Panc1 (cell line): ENCODE measurements at places on chromosomes 16 and 17. TPM values are rescaled to one million over a fixed set of nuclear protein-coding genes. Genes with fewer than 3 reads are reported as not detected.

The PIGS gene
- 78.8 TPM for total RNA-seq

The AFMID gene
- total RNA-seq, result 59.3 TPM

The OTOP2 gene
- total RNA-seq, result not detected

DNA sequence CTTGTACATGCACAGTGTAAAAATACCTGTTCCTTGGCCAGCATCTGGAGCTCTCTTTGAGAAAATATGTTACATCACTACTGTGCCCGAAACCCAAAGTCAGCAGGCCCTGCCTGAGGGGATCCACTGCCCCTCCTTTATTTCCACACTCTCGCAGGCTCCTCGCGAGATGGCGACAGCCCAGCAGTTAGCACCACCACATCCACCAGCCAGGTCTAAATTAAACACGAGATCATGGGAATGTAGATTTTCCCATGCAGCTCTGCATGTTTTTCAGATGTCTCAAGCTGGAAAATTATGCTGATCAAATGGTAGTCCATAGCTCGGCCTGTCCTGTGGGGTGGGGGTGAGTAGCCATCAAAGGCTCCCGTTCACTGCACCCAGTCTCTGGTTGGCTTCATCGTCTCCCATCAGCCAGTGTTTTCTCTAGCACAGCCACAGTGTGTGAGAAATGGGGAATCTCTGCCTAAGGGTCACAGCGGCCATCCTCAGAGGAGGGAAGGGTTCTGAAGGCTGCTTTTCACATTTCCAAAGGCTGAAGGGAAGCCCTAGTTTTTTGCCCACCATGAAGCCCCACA lies 34.7 kb downstream of the EPN2 start:
- H3K4me3 ChIP-seq, result no peak overlapping the region
- no peak overlapping the region for H3K27ac ChIP-seq
- no peaks in the 10 kb centered on the region for H3K36me3 ChIP-seq
- no peaks in the 10 kb centered on the region for H3K27me3 ChIP-seq
- H3K4me1 ChIP-seq, result no peaks in the 10 kb centered on the region; the same call in 1 of the 2 replicates

- H3K27me3 ChIP-seq, result no peaks in the 10 kb centered on the region
- peaks cover 35% of the 10 kb centered on the region for H3K36me3 ChIP-seq
- no peak overlapping the region for H3K4me3 ChIP-seq
- H3K4me1 ChIP-seq, result 0 out of 2 replicates have a peak, but pooled peaks cover 2% of the 10 kb centered on the region
- H3K27ac ChIP-seq, result no peak overlapping the region
- DNase-seq, result no peak
Measured at GRCh38 chr16:16048904-16049582, 99.6 kb downstream of the ABCC1 start.

GRCh38 chr17:32099686-32100085 lies 42.6 kb upstream of the RHOT1 start:
- no peak for DNase-seq
- H3K36me3 ChIP-seq, result no peaks in the 10 kb centered on the region
- H3K27me3 ChIP-seq, result no peaks in the 10 kb centered on the region
- H3K27ac ChIP-seq, result no peak overlapping the region

DNA sequence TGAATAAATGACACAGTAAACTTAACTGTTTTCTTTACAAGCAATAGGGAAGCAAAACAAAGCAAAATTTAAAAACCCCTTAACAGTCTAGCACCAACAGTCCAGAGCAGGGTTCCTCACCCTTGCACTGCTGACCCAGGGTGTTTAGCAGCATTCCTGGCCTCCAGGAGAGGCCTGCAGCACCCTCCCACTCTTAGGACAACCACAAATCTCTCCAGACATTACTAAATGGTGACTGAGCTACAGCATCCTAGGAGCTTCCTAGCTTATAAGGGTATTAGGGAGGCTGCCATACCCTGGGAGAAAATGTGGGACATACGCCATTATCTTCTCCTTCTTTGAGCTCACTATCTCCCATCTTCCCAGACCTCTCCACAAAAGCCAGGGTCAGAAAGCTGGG lies 15.9 kb downstream of the POLG2 start:
- no peak overlapping the region for H3K4me3 ChIP-seq
- no peaks in the 10 kb centered on the region for H3K27me3 ChIP-seq
- H3K36me3 ChIP-seq, result peaks cover 16% of the 10 kb centered on the region; the same call in 1 of the 2 replicates
- H3K4me1 ChIP-seq, result no peaks in the 10 kb centered on the region

GRCh38 chr16:78895681-78896080 lies 704.9 kb downstream of the MAF start:
- H3K4me3 ChIP-seq, result no peak overlapping the region
- no peaks in the 10 kb centered on the region for H3K27me3 ChIP-seq
- DNase-seq, result no peak
- H3K4me1 ChIP-seq, result no peaks in the 10 kb centered on the region
- no peak overlapping the region for H3K27ac ChIP-seq
- no peaks in the 10 kb centered on the region for H3K36me3 ChIP-seq

GRCh38 chr17:43169561-43170139 lies 1.4 kb upstream of the NBR1 start:
- peaks cover 6% of the 10 kb centered on the region; the same call in 1 of the 2 replicates for H3K4me1 ChIP-seq
- no peak for DNase-seq
- peak overlapping the region; percentile 92 for H3K4me3 ChIP-seq
- no peaks in the 10 kb centered on the region; the same call in 1 of the 2 replicates for H3K36me3 ChIP-seq
- no peaks in the 10 kb centered on the region for H3K27me3 ChIP-seq

- H3K4me1 ChIP-seq, result peaks cover 3% of the 10 kb centered on the region
- H3K27ac ChIP-seq, result no peak overlapping the region
- H3K4me3 ChIP-seq, result no peak overlapping the region
- DNase-seq, result no peak
- no peaks in the 10 kb centered on the region for H3K36me3 ChIP-seq
Measured at GRCh38 chr16:11562411-11562810, 24.3 kb downstream of the LITAF start.

DNA sequence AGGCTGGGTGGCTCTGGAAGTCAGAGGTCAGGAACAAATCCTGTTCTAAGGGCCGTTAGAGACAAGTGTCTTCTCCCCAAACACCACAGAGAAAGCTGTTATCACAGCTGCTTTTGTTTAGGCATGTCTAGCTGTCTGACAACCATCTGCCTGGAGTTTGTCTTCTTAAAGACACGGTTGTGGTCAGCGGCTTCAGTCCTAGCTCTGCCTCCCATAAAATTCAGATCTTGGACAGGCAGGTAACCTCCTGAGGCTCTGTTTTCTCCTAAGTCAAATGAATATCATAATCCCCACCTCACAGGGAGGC lies 2.3 kb upstream of the ITGA3 start:
- no peak for DNase-seq
- H3K27me3 ChIP-seq, result no peaks in the 10 kb centered on the region
- peak overlapping the region; percentile 99 for H3K27ac ChIP-seq
- no peak overlapping the region for H3K4me3 ChIP-seq
- H3K36me3 ChIP-seq, result peaks cover 8% of the 10 kb centered on the region; the same call in 1 of the 2 replicates
- H3K4me1 ChIP-seq, result peaks cover 69% of the 10 kb centered on the region

GRCh38 chr17:49557312-49558024 lies 18.2 kb upstream of the NXPH3 start:
- no peaks in the 10 kb centered on the region for H3K27me3 ChIP-seq
- H3K27ac ChIP-seq, result no peak overlapping the region
- no peak for DNase-seq
- peaks cover 4% of the 10 kb centered on the region; the same call in 1 of the 2 replicates for H3K4me1 ChIP-seq
- H3K4me3 ChIP-seq, result no peak overlapping the region

GRCh38 chr17:30209930-30210329 lies 25.6 kb downstream of the SLC6A4 start:
- H3K36me3 ChIP-seq, result no peaks in the 10 kb centered on the region
- H3K4me1 ChIP-seq, result no peaks in the 10 kb centered on the region
- no peak for DNase-seq
- H3K27ac ChIP-seq, result no peak overlapping the region

DNA sequence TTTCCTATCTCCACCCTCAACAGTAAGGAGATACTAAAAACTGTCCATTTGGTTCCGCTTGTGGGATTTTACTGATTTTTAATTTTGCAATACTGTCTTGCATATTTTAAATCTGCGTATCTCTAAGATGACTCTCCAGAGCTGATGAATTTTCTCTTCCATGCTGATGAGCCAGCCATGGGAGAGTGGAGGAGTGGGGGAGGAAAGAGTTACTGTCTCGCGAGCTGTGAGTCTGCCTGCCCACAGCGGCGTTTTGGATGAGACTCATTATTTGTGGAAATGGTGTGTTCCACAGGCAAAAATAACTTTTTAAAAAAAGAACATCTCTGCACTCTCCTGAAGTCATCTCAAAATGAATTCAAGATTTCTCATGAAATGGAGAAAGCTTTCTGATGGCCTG lies 34.6 kb upstream of the MYOCD start:
- H3K36me3 ChIP-seq, result no peaks in the 10 kb centered on the region
- H3K4me3 ChIP-seq, result no peak overlapping the region
- no peak for DNase-seq
- H3K4me1 ChIP-seq, result no peaks in the 10 kb centered on the region
- no peak overlapping the region for H3K27ac ChIP-seq

DNA sequence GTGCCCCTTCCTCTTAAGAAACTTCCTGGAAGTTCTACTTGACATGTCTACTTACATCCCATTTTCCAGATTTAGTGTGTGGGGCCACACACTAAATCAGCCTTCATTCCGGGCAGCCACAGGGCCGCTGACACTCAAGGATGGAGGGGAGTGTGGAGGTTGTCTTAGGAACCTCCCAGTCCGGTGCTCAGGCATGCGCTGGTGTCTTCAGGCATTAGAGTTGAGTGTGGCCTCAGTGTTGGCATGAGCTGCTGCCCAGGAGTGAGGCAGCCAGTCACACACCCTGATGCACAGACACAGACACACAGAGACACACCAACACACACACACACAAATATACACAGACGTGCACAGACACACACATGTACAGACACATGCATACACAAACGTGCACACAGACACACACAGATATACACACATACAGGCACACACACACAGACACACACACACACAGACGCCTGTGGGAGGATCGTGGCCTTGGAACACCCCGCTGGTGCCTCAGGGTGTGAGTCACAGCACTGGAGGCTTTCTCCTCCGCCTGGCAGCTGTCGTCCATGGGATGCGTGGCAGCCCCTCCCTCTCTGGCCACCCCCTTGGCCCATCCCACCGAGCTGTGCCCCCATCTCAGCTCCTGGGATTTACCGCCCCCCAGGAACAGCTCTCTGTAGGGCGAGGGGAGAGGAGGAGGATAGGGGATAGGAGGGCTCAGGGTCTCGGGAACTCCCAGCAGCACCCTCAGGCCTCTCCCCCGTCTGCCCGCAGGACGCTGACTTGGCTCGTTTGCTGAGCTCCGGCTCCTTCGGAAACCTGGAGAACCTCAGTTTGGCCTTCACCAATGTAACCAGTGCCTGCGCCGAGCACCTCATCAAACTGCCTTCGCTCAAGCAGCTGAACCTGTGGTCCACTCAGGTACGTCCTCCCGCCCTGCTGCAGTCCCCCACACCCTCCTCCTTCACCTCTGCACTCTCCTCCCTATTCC lies 75.6 kb upstream of the PLCG2 start:
- peaks cover 4% of the 10 kb centered on the region for H3K4me1 ChIP-seq
- H3K4me3 ChIP-seq, result no peak overlapping the region
- H3K36me3 ChIP-seq, result 0 out of 2 replicates have a peak, but pooled peaks cover 2% of the 10 kb centered on the region

- no peaks in the 10 kb centered on the region; the same call in 1 of the 2 replicates for H3K27me3 ChIP-seq
- DNase-seq, result no peak
- H3K27ac ChIP-seq, result no peak within 1 kb of the TSS
- H3K4me1 ChIP-seq, result no peaks in the 10 kb centered on the region
- no peaks in the 10 kb centered on the region for H3K36me3 ChIP-seq
Measured at GRCh38 chr16:56589141-56590039, at the start of gene MT3. MT3 (plus strand) TSS chr16:56589528; CDS start chr16:56589591, 63 bp downstream.

DNA sequence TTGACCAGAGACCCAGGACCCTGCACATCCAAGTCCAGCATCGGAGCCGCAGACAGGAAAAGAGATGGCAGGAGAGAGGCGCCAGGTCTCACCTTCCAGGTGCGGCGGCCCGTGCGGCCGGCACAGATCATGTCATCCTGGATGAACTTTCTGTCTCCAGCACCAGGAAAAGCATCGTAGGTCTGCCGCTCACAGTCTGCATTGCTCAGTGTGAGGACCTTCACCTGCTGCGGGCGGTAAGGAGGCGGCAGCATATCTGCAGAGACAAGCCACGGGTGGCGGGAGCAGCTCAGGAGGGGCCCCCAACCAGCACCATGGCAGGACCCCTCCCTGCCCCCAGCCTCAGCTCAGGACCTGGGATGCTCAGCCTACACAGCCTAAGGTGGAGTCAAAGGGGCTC lies 17.9 kb downstream of the TPSD1 start:
- H3K27me3 ChIP-seq, result no peaks in the 10 kb centered on the region
- H3K4me3 ChIP-seq, result no peak overlapping the region
- H3K36me3 ChIP-seq, result no peaks in the 10 kb centered on the region
- DNase-seq, result no peak
- H3K4me1 ChIP-seq, result peaks cover 7% of the 10 kb centered on the region

DNA sequence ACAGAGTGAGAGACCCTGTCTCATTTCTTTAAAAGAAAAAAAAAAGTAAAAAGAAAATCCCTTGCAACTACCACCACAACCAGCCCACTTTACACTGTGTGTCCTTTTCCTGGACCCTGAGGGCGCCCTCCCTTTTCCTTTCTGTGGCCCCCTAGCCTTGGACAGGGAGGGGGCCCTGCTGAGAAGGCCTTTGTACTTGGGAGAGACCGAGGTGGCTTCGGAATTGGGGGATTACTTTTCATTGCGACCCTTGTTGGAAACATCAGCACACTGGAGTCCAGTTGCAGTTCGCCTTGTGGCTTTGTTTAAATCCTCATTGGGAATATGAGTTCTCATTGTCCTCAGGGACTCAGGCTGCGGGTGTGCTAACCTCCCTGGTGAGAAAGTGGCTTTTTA lies 9.4 kb upstream of the DNASE1 start:
- H3K27me3 ChIP-seq, result no peaks in the 10 kb centered on the region
- no peak for DNase-seq
- peak overlapping the region; percentile 62 for H3K27ac ChIP-seq
- H3K36me3 ChIP-seq, result no peaks in the 10 kb centered on the region

DNA sequence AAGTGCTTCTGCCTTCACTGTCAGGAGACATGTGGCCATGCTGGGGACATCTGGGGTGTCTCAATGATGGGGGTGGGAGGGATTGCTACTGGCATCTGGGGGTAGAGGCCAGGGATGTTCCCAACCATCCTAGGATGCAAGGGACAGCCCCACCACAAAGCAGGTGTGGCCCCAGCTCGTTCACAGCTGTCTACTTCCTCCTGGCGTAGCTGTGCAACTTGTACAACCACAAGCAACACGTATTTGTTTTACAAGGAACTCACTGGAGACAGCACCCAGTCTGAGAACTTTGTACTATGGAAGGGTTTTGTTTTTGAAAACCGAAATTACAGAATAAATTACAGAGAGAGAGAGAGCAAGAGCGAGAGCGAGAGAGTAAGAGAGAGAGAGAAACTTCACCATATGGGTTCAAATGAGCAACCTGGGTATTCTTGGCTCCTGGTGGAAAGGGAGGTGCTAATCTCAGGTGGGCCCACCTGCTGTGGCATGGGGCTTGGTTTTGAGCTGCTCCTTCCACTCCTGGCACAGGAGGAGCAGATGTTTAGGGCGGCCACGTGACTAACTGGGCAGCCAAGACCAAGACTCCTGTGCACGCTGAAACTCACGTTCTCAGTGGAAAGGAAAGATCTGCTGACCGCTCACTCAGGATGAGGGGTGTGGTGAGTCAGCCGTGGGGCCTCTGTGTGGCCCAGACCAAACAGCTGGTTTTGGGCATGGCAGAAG lies 17.5 kb upstream of the TNFRSF13B start:
- H3K4me3 ChIP-seq, result no peak overlapping the region
- no peak for DNase-seq
- H3K36me3 ChIP-seq, result no peaks in the 10 kb centered on the region
- no peaks in the 10 kb centered on the region for H3K4me1 ChIP-seq
- no peak overlapping the region for H3K27ac ChIP-seq
- H3K27me3 ChIP-seq, result no peaks in the 10 kb centered on the region

- H3K4me1 ChIP-seq, result no peaks in the 10 kb centered on the region
- H3K36me3 ChIP-seq, result no peaks in the 10 kb centered on the region
- H3K27ac ChIP-seq, result no peak overlapping the region
- DNase-seq, result no peak
- H3K27me3 ChIP-seq, result no peaks in the 10 kb centered on the region
Measured at GRCh38 chr17:266219-266618, 84.8 kb upstream of the DOC2B start.
